ENCODE measurements at places on chromosomes 6 and 20.
A peak's percentile ranks its signal among the peaks of the same experiment; 100 is the strongest.

DNA sequence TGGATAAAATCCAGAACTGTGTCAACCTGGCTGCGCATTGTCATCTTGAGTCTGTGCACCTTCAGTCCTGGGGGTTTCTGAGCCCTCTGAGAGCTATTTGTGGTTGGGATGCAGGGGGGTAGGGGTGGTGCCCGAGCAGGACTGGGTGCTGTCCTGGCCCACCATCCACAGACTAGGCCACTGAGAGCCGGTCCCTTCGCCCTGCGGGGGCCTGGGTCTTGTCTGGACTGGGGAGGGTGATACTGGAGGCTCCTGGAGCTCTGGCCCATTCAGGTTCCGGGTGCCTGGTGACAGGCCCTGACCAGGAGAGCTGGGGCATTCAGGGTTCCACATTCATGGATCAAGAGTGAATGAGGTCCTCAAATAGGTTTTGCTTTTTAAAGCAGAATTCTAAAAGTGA is 20.9 kb downstream of the SPDEF start:
- no peak for DNase-seq

- DNase-seq = no peak
Observed at GRCh38 chr20:64224351-64225170, 31.0 kb upstream of the PCMTD2 start.

GRCh38 chr6:69007781-69008180 is 372.7 kb downstream of the ADGRB3 start:
- no peak for DNase-seq

DNA sequence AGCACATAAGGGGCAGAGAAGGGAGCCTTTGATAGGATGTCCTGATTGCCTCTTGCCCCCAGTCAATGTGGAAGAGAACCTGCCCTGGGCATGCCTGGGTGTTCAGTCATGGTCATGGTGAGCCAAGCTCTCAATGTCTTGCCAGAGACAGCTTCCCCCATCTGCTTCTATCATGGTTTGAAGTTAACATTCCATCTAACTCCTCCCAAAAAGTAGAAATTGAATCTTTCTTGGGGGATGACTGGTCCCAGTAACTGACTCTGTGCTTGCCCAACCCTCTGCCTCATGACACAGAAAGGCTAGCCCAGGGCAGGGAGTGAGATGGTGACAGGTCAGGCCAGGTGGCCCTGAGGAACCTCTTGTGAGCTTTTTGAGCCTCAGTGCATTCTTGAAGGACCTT is 60.1 kb downstream of the ADTRP start:
- no peak for DNase-seq

- no peak for DNase-seq
Observed at GRCh38 chr6:149454346-149454848, 30.4 kb downstream of the ZC3H12D start.

DNA sequence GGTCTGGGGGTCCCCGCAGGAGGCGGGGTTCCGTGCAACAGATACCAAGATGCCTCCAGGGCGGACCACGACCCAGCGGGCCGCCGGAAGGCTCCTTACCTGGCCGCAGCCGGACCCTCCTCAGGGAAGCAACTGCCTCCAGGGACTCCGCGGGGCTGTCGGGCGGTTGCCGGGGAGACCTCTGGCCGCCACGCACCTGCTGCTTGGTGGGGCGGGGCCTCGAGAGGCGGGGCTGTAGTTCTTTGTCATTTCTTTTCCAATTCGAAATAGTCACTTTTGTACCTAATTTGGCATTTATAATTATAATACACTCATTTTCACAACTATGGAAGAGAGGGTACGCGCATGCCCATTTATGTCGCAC is 647 bp downstream of the AK9 start:
- peak; percentile 41 for DNase-seq

Data from activated CD4-positive, alpha-beta T cell treated with anti-CD3 and anti-CD28 coated beads, Interleukin-2, amount 50 U/mL, for 16 hours (primary cell).